ENCODE measurements at places on chromosomes 1 and 21. TPM values are rescaled to one million over a fixed set of nuclear protein-coding genes. Genes with fewer than 3 reads are reported as not detected.
A peak's percentile ranks its signal among the peaks of the same experiment; 100 is the strongest.

- H3K27me3 ChIP-seq, result peaks cover 2% of the 10 kb centered on the region
- no peak overlapping the region for H3K27ac ChIP-seq
- no peak for DNase-seq
- no peaks in the 10 kb centered on the region for H3K4me1 ChIP-seq
These were observed 1609.8 kb downstream of the AMY1C start for GRCh38 chr1:105359457-105359856.

- no peak overlapping the region for H3K4me3 ChIP-seq
- no peaks in the 10 kb centered on the region for H3K36me3 ChIP-seq
- H3K27me3 ChIP-seq, result peaks cover 2% of the 10 kb centered on the region
- no peak for DNase-seq
- H3K27ac ChIP-seq, result no peak overlapping the region
- peaks cover 26% of the 10 kb centered on the region for H3K4me1 ChIP-seq
These were observed 3.7 kb downstream of the ENTREP3 start for GRCh38 chr1:155251566-155251965.

DNA sequence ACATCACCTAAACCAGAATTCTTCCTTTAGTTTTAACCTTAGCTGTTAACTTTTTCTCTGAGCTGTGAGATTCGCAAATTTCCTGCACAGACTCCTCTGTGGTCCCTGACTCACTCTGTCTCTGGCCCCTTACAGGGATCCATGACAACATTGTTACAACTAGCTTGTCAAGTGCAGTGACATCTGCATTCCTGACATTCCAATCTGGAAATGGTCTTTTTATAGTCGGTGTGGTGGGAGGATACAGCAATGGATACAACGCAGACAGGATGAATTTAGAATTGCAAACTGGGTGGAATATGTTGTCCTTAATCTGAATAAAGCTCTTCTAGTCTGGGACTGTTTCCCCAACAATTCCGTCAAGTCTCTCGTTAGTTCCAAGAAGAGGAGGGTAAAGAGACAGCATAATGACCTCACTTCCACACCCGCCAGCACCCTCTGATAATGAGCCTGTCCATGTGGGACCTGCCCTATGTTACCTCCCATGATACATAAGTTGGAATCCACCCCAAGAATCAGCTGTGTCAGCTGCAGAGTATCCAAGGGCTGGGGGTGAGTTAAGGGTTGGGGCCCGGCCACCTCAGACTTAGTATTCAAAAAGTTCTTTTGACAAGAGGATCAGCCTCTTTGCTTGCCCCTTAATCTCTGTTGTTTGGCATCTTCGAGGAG, 49.4 kb downstream of the ILDR2 start:
- H3K4me1 ChIP-seq, result no peaks in the 10 kb centered on the region
- DNase-seq, result no peak
- H3K27ac ChIP-seq, result no peak overlapping the region
- H3K4me3 ChIP-seq, result no peak overlapping the region
- no peaks in the 10 kb centered on the region for H3K36me3 ChIP-seq

- H3K27me3 ChIP-seq, result peaks cover 1% of the 10 kb centered on the region
- peak; percentile 14 for DNase-seq
- H3K36me3 ChIP-seq, result peaks cover 4% of the 10 kb centered on the region
- H3K4me3 ChIP-seq, result no peak overlapping the region
These were observed 5.9 kb upstream of the NUF2 start for GRCh38 chr1:163315773-163316374.

GRCh38 chr1:175269151-175269550, 76.6 kb upstream of the KIAA0040 start:
- H3K36me3 ChIP-seq, result peaks cover 1% of the 10 kb centered on the region
- DNase-seq, result no peak
- H3K27me3 ChIP-seq, result peaks cover 8% of the 10 kb centered on the region

DNA sequence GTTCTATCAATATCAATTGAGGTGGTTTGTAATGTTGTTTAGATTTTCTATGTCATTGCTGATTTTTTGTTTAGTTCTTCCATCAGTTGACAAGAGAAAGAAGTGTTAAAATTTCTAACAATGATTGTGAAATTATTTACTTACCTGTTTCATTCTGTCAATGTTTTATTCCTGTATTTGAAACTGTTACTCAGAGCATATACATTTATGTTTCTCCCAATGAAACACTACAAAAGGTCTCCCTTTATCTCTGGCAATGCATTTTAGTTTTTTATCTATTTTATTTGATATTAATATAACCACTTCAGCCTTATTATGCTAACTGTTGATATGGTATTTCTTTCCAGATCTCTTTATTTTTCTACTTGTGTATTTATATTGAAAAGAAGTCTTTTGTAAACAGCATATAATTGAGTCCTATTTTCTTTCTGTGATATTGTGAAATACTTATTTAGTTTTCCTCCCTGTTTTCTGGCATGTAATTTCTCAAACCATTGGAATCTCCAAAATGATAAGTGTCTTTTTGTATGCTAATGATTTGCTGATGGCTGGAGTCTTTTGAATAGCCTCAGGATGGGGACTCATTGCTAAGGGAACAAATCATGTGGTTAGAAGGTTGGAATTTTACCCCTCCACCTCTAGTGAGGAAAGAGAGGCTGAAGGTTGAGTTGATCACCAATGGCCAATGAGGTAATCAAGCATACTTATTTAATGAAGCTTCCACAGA, 122.0 kb downstream of the ADSS2 start:
- H3K36me3 ChIP-seq, result no peaks in the 10 kb centered on the region
- H3K27me3 ChIP-seq, result peaks cover 15% of the 10 kb centered on the region
- no peak overlapping the region for H3K4me3 ChIP-seq

GRCh38 chr1:183571678-183572268, 18.5 kb downstream of the NCF2 start:
- H3K36me3 ChIP-seq, result no peaks in the 10 kb centered on the region
- no peaks in the 10 kb centered on the region for H3K27me3 ChIP-seq
- DNase-seq, result no peak
- no peaks in the 10 kb centered on the region for H3K4me1 ChIP-seq

GRCh38 chr1:226632922-226633351, 84.4 kb downstream of the STUM start:
- DNase-seq, result no peak
- H3K4me3 ChIP-seq, result no peak overlapping the region
- peaks cover 35% of the 10 kb centered on the region for H3K4me1 ChIP-seq

DNA sequence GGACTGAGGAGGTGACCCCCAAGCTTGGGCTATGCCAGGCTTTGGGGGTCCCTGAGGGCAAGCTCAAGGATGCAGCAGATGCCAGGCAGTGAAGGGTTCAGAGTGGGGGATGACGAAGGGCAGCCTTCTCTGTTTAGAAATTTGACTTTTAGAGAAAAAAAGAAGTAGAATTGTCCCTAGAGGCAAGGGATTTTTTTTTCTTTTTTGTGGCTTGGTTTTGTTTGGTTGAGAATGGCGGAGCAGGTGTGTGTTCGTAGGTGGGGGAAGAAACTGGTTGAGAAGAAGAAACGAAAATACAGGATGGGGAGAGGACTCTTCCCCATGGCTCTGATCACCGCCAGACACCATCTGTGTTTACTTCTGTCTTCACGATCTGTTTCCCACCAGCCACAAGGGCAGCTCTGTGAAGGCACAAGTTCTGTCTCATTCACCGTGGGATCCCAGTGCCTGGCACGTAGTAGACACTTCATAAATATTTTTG, 8.2 kb downstream of the PLA2G5 start:
- peaks cover 40% of the 10 kb centered on the region for H3K4me1 ChIP-seq
- no peak for DNase-seq
- peak overlapping the region; percentile 8 for H3K4me3 ChIP-seq
- H3K36me3 ChIP-seq, result no peaks in the 10 kb centered on the region
- no peak overlapping the region for H3K27ac ChIP-seq

- no peaks in the 10 kb centered on the region for H3K4me1 ChIP-seq
- no peak overlapping the region for H3K4me3 ChIP-seq
These were observed 1450.2 kb downstream of the BRINP3 start for GRCh38 chr1:189027512-189027911.

- DNase-seq, result no peak
- H3K4me3 ChIP-seq, result no peak overlapping the region
- no peaks in the 10 kb centered on the region for H3K4me1 ChIP-seq
- H3K36me3 ChIP-seq, result no peaks in the 10 kb centered on the region
These were observed 123.2 kb downstream of the MAB21L3 start for GRCh38 chr1:116234429-116234828.

GRCh38 chr1:11645670-11646265, 8.5 kb downstream of the FBXO2 start:
- H3K27ac ChIP-seq, result no peak overlapping the region
- H3K4me3 ChIP-seq, result no peak overlapping the region
- peak; percentile 66 for DNase-seq
- no peaks in the 10 kb centered on the region for H3K36me3 ChIP-seq

DNA sequence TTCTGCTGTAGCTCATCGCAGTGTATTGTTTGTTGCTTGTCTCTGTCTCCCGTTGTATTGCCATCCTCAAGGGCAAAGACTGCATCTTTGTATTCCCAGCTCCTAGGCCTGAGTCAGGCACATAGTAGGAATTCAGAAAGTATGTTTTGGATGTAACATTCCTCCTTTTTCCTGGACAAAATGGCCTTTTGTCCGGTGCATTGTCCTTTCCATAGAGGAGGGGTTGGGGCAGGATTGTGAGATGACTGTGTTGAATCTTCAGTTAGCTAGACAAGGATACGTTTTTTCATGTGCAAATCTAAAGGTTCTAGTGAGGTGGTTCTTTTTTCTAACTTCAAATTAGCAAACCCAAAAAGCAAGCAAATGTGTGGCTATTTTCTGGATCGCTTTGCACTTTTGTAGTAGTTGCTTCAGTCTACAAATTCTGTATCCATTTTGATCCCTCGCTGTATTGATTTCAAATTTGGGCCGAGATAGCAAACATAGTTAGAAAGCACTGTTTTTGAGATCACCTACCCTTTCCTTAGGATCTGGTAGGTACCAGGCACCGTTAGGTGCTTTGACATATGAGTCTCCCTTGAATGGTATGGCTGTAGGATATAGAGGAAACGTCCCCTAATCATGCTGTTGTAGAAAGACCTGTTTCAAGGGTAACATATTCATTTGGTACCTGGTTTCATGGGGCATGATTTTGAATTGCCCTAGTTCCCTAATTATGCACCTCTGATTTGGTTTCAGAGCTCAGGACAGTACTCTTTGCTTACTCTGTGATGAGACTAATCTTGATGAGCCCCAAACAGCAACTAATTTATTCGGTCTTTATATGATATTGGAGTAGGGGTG, 1.2 kb downstream of the PPP1R8 start:
- no peaks in the 10 kb centered on the region for H3K36me3 ChIP-seq
- peaks cover 3% of the 10 kb centered on the region for H3K27me3 ChIP-seq
- peaks cover 28% of the 10 kb centered on the region for H3K4me1 ChIP-seq
- peak overlapping the region; percentile 95 for H3K27ac ChIP-seq
- DNase-seq, result no peak
- peak overlapping the region; percentile 94 for H3K4me3 ChIP-seq

GRCh38 chr21:22019766-22020165, 1021.6 kb downstream of the NCAM2 start:
- no peak overlapping the region for H3K4me3 ChIP-seq
- H3K4me1 ChIP-seq, result no peaks in the 10 kb centered on the region
- DNase-seq, result no peak
- H3K27ac ChIP-seq, result no peak overlapping the region

DNA sequence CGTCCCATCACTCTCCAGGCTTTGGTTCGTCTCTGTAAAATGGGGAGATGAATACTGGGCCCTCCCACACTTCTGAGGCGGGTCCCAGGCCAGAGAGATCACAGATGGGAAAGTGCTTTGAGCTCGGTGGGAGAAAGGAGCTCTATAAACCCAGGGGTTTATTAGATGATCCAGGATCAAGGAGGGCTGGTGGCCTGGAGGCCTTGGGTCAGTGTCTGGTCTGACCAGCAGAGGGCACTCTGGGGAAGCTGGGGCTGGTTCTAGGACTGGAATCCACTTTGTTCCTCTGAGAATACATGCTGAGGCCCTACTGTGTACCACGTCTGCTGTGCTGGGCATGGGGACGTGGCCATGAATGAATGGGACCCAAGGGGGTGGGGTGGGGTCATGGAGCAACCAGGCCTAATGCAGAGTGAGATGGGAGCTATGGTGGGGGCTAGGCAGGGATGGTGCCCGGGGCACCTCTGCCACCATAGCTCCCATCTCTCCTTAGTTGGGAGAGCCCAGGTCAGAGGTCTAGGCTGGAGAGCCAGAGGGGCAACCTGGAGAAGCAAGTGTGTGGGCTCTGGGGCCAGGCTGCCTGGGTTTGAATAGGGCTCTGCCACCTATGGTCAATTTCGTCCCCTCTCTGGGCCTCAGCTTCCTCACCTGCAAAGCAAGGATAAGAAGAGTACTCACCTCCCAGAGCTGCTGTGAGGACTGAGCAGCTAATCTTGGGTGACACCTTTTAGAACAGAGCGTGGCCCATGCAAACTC, 9.0 kb upstream of the FAM131C start:
- peak; percentile 58 for DNase-seq
- H3K27me3 ChIP-seq, result peaks cover under 1% of the 10 kb centered on the region
- no peaks in the 10 kb centered on the region for H3K36me3 ChIP-seq
- H3K4me1 ChIP-seq, result peaks cover 14% of the 10 kb centered on the region
- H3K27ac ChIP-seq, result no peak overlapping the region
- H3K4me3 ChIP-seq, result no peak overlapping the region

- peaks cover 7% of the 10 kb centered on the region for H3K27me3 ChIP-seq
- H3K27ac ChIP-seq, result no peak overlapping the region
- H3K4me1 ChIP-seq, result no peaks in the 10 kb centered on the region
- peaks cover 3% of the 10 kb centered on the region for H3K36me3 ChIP-seq
These were observed 20.0 kb upstream of the EPHA2 start for GRCh38 chr1:16175610-16176553.

GRCh38 chr1:230549625-230550024, 92.7 kb upstream of the COG2 start:
- H3K36me3 ChIP-seq, result no peaks in the 10 kb centered on the region
- peaks cover 10% of the 10 kb centered on the region for H3K4me1 ChIP-seq
- H3K4me3 ChIP-seq, result no peak overlapping the region
- peaks cover 12% of the 10 kb centered on the region for H3K27me3 ChIP-seq

The SPRR2G gene
- polyA plus RNA-seq, result not detected

The FAM3B gene
- polyA plus RNA-seq, result not detected

The CCDC24 gene
- polyA plus RNA-seq, result 1.4 TPM

The TNFRSF18 gene
- 105 TPM for polyA plus RNA-seq

The BECN2 gene
- polyA plus RNA-seq, result not detected

The CEPT1 gene
- polyA plus RNA-seq, result 20.9 TPM

The COL11A1 gene
- not detected for polyA plus RNA-seq

The CYP4Z1 gene
- polyA plus RNA-seq, result not detected

All from immature natural killer cell (primary cell).